Activated naive CD8-positive, alpha-beta T cell treated with anti-CD3 and anti-CD28 coated beads for 36 hours (primary cell): ENCODE measurements at places on chromosomes 2 and 18.

DNA sequence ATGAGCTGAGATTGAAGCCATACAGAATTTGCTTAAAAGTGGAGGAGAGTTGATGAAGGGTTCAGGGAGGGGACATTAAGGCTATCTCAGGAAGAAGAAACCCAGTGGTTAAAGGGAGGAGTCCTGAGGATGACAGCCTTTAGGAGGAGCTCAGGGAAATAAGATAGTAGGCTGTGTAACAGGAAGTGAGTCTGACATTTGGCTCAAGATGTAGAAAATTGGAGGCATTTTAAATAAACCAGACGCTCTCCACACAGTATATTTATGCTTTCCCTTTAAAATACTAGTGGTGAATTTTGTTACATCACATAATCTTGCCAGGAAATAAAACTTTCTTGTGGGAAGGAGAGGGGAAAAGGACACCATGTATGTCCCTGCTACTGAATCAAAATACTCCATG is 11.6 kb downstream of the KCNH7 start:
- DNase-seq = no peak

GRCh38 chr2:214519258-214519818 is 108.5 kb downstream of the VWC2L start:
- DNase-seq = no peak

DNA sequence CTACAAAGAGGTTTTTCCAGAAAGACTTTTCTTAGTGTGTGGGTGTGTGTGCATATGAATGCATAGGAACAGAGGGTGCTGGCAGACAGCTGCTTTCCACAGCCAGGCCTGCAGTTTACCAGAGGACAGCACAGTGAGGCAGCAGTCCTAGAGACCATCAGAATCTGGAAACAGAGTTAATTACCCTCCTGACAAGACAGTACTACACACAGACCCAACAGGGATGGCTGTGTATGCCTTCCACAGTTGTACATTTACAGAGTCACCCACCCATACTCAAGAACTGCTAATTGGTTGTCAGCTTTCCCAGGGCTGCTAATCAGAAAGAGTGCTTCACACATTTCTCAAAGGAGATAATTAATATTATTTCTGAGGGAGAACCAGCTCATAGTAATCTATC is 104.7 kb downstream of the FEZ2 start:
- DNase-seq = no peak

DNA sequence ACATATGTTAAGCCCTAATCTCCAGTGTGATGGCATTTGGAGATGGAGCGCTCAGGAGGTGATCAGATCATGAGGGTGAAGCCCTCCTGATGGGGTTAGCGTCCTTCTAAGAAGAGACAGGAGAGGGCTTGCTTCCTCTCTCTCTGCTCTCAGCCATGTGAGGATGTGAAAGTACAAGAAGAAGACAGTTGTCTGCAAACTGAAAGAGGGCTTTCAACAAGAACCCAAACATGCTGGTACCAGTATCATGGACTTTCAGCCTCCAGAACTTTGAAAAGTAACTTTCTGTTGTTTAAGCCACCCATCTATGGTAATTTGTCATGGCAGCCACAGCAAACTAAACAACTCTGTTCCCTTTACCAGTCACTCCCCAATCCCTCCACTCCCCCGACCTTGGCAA is 47.4 kb downstream of the CACNB4 start:
- DNase-seq = no peak

GRCh38 chr2:219803294-219803693 is 175.9 kb downstream of the SLC4A3 start:
- DNase-seq = no peak

GRCh38 chr2:239222312-239222660 is 178.5 kb downstream of the HDAC4 start:
- DNase-seq = no peak

GRCh38 chr2:138818556-138818955 is 38.4 kb upstream of the NXPH2 start:
- no peak for DNase-seq

DNA sequence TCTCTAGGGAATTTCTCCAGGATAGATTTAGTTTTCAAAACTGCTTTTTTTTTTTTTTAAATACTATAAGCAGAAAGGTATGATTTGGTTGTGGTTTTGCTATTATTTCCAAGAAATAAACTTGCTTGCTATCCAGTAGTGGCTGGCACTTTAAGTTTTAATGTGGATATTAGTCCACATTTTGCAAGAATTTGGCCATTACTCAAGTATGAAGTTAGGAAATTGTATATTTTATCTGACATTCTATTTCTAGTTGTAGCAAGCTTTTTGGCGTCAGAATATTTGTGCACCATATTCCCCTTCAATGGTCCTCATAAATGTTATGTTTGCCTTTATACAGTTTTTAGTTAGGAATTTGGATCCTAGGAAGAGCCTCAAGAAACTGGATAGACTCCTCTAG is 226.3 kb downstream of the ZNF521 start:
- no peak for DNase-seq

- DNase-seq = no peak
Observed at GRCh38 chr2:241123816-241124536, 21.9 kb upstream of the MTERF4 start.

GRCh38 chr18:73283788-73284187 is 416.0 kb upstream of the NETO1 start:
- no peak for DNase-seq

GRCh38 chr2:36775261-36775660 is 78.8 kb downstream of the VIT start:
- DNase-seq = no peak

DNA sequence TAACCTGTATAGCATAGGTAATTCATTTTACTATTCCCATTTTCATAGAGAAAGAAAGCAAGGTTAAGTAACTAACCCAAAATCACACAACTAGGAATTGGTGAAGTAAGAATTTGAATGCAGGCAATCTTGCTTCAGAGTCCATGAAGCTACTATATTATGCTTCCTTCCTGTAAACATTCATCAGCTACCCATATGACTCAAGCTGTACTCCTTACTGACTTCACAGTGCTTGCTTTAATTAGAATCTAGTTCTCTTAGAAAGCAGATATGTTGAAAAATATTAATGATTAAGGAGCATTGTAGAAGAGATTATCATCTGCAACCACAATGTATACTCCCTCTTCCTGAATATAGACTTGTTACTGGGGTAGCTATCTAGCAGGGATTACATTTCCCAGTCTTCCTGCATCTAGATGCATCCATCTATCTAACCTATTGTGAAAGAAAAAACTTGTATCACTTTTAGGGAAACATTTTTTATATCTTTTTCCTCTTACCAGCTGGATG is 961.6 kb upstream of the CHAC2 start:
- no peak for DNase-seq

DNA sequence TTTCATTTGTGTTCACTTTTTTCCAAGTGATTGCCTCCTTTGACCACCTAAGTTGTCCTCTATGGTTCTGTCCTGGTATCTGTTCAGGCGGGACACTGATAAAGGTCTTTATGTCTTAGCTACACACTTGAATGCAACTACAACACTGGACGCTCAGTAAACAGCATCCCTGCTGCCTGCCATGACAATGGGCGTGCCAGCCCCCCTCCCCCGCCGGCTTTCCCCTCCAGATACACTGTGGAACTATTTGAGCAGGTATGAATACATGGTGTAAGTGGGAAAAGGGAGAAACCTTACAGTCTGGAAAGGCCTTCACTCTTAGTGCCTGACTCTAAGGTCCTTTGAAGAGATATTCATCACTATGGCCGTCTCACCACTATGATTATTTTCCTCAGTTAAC is 5.7 kb downstream of the AGBL5 start:
- DNase-seq = no peak

DNA sequence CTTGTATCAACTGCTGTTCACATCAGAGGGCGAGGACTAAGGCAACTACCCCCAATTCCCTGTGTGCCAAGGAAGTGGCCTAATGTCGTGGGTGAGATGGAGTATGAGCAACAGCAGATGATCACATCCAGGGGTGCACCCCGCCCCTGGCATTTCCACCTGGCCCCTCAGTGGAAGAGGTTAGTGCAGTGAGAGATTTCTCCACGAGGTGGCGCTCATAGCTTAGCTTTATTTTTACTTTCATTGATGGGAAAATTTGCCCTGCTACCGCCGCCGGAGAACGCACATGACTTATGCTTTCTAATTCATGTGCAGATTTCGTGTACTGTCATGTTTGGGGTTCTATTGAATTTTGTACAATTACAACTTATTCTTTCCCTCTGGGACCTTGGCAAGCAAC is 470.6 kb upstream of the MEX3C start:
- DNase-seq = peak; percentile 38

DNA sequence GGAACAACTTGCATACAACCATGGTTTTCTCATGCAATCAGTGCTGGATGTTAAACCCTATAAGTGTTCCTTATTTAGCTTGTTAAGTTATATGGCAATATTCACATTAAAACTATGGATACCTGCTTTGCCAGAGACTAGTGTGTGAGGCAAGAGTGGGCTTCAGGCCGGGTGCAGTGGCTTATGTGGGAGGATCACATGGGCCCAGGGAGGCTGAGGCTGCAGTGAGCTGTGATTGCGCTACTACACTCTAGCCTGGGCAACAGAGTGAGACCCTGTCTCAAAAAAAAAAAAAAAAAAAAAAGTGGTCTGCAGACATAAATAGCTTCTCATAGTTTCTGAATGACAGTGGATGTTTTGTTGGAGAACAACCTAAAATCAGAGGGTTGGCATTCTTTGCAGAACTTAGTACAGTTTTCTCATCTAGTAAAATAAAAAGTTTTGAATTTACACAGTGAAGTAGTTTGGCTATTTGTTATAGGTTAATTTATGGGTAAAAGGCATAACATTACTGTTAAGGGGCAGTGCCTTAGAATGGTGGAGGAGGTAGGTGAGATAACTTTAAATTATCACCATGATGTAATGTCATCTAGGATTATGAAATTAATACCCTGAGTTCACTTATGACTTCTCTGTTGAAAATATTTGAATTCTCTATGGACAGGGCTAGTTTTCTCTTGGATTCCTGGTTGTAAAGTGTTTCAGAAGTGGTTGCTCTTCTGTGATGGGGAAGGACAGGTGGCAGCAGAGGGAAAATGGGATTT is 5.3 kb downstream of the CERS6 start:
- DNase-seq = no peak

- peak; percentile 32 for DNase-seq
Observed at GRCh38 chr18:79395308-79395640, 456 bp upstream of the NFATC1 start.

- no peak for DNase-seq
Observed at GRCh38 chr2:85649201-85650190, 18.5 kb downstream of the SFTPB start.

DNA sequence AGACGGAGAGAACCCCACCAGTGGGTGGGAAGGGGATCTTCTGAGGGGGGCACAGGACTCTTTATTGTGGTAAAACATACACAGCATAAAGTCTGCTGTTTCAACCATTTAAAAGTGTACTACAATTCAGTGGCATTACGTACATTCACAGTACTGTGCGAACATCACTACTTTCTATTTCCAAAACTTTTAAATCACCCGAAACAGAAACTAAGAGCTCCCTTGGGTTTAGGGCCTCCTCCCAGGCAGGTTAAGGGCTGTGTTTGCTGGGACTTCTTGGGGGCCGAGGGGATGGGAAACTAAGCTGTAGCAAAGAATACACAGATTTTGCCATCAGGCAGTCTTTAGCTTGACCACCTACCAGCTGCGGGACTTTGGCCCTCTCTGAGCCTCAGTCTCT is 242.0 kb downstream of the HAUS1 start:
- DNase-seq = no peak

DNA sequence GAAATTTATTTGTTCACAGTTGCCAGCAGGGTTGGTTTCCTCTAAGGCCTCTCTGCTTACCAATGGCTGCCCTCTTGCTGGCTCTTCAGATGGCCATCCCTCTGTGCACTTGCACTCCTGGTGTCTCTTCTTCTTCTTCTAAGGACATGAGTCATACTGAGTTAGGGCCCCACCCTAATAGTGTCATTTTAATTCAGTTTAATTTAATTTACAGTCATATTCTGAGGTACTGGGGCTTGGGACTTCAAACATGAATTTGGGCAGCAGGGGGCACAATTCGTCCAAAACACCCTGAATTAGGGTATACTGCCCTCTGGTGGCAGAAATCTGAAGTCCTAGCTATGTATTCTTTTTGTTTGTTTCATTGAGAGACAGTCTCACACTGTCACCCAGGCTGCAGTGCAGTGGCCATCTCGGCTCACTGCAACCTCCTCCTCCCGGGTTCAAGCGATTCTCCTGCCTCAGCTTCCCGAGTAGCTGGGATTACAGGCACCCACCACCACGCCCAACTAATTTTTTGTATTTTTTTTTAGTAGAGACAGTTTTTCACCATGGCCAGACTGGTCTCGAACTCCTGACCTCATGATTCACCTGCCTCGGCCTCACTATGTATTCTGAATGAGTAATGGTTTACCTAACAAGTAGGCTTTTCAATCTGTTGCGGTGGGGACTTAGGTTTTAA is 19.8 kb downstream of the SLC4A1AP start:
- peak; percentile 77 for DNase-seq

- DNase-seq = peak; percentile 12
Observed at GRCh38 chr2:221571551-221572218, 419 bp downstream of the EPHA4 start.

GRCh38 chr2:153971250-153971649 is 99.5 kb downstream of the GALNT13 start:
- no peak for DNase-seq

GRCh38 chr18:1906421-1906820 is 664.9 kb downstream of the METTL4 start:
- no peak for DNase-seq

GRCh38 chr2:27805180-27805579 is 33.7 kb downstream of the MRPL33 start:
- no peak for DNase-seq

DNA sequence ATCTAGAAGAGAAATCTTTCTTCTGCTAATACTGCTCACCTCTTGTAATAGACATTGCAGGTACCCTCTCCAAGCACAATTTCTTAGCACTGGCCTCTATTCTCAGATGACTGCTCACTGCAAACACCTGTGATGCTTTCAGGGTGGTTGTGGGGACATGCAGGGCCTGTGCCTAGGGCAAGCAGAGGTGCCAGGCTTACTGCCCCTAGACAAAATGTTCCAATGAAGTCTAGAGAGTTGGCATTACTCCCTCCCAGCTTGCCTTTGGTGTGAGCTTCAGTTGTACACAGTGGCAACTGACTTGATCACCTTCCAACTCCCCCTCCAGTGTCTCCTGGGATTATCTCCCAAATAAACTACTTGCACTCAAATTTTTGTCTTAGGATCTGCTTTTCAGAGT is 12.9 kb upstream of the TXNDC2 start:
- no peak for DNase-seq

DNA sequence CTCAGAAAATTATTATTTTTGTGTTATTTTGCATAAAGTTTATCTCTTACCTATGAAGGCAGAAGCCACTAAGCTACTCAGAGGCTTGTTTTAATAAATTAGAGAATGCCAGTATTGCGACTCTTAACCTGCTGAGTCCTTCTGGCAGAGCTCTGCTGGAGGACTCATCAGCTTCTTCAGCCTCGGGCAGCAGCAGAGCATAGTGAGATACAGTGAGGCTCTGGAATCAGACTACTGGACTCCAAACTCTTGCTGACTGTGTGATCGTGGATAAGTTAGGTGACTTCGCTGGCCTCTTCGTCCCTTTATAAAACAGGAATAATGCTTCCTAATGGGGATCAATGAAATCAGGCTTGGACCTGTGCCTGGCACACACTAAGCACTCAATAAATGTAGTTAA is 1.7 kb downstream of the PTRHD1 start:
- DNase-seq = no peak

GRCh38 chr2:33644215-33644614 is 45.1 kb upstream of the FAM98A start:
- DNase-seq = no peak
